ENCODE measurements at places on chromosomes 6 and 20.

- peaks cover 1% of the 10 kb centered on the region for H3K27me3 ChIP-seq
- H3K36me3 ChIP-seq: no peaks in the 10 kb centered on the region
- H3K27ac ChIP-seq: no peak overlapping the region
- DNase-seq: no peak
- H3K4me1 ChIP-seq: no peaks in the 10 kb centered on the region
Measured at GRCh38 chr6:139653111-139653510, 278.7 kb upstream of the CITED2 start.

DNA sequence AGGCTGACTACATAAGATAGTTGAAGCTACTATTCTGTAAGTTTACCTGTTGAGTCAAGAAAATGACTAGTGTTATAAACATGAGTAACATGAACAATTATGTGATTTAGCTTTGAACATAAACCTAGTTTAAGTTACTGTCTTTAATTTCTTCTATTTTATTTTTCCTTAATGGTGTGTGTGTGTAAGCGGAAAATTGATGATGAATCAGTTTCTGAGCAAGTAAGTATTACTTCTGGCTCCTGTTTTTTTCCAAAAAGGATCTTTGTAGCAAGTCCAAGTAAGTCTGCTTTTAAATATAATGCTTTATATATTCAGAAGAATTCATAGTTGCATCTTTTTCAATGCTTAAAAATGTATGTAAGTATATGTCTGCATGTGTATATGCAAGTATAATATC, 786.8 kb downstream of the EYS start:
- H3K27ac ChIP-seq: no peak overlapping the region
- H3K4me1 ChIP-seq: no peaks in the 10 kb centered on the region
- no peak for DNase-seq
- H3K27me3 ChIP-seq: no peaks in the 10 kb centered on the region
- no peak overlapping the region for H3K4me3 ChIP-seq
- no peaks in the 10 kb centered on the region for H3K36me3 ChIP-seq

GRCh38 chr6:50120300-50120699, 70.6 kb upstream of the DEFB112 start:
- H3K36me3 ChIP-seq: no peaks in the 10 kb centered on the region
- H3K4me3 ChIP-seq: no peak overlapping the region
- H3K27me3 ChIP-seq: no peaks in the 10 kb centered on the region
- no peak for DNase-seq
- H3K27ac ChIP-seq: no peak overlapping the region
- no peaks in the 10 kb centered on the region for H3K4me1 ChIP-seq

DNA sequence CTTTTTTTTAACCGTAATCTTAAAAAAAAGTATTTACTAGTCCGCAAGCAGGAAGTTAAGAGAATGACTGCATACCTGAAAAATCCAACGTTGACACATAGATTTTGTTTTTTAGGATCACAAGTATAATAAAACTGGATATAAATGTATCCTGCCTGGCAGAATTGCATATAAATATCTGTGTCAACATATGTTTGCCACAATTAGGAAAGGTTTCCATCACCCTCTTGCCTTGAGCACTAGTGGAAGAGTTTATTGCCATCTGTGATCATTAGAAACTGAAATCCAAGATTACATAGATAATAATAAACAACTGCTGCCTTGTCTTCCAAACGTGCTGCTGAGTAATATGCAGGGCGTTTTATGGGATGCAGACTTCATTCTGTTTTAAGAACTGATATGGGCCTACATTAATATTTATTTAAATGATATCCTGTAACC, 27.9 kb downstream of the PLEKHG1 start:
- no peak for DNase-seq
- peaks cover 30% of the 10 kb centered on the region for H3K4me1 ChIP-seq
- no peak overlapping the region for H3K27ac ChIP-seq

- DNase-seq: no peak
- no peak overlapping the region for H3K27ac ChIP-seq
- no peaks in the 10 kb centered on the region for H3K36me3 ChIP-seq
- H3K4me3 ChIP-seq: no peak overlapping the region
- H3K27me3 ChIP-seq: no peaks in the 10 kb centered on the region
- H3K4me1 ChIP-seq: peaks cover 9% of the 10 kb centered on the region
Measured at GRCh38 chr6:136795996-136796395, 3.7 kb upstream of the MAP3K5 start.
